Stimulated activated CD8-positive, alpha-beta memory T cell treated with anti-CD3 and anti-CD28 coated beads, Interleukin-15, amount 100 ng/mL, for 4 hours (primary cell): ENCODE measurements at places on chromosomes 11 and 22.

- DNase-seq: no peak
Observed at GRCh38 chr11:73653996-73654395, 7.6 kb downstream of the PLEKHB1 start.

DNA sequence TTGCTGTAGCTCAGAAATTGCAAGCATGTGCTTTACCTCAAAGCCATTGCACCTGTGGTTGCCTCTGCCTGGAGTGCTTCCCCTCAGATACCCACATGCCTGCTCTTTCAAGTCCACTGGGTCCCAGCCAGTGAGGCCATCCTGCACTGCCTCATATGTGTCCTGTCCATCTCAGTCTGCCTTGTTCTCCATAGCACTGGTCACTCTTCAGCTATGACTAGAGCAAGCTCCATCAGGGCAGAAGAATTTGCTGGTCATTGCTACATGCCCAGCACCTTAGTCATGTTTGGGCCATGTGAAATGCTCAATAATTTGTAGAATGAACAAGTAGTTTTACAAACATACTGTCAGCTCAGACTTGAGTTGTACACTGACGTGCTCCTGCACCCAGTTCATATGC lies 64.4 kb upstream of the HORMAD2 start:
- DNase-seq: no peak

DNA sequence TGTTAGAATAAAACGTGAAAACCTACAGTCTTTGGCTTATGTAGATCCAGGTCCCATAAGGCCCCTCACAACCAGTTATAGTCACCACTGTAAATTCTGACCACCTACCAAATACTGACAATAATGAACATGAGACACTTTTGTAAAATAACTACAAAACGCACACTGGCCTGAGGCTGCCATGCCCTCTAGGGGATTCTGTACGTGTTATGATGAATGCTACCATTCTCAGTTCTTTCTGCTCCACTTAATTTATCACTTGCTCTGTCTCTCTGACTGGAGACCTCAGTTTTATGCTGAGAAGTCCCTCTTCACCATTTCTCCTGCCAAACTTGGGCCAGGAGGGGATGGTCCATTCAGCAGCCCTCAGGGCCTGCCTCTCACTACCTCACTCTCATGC lies 18.7 kb upstream of the TMPRSS5 start:
- no peak for DNase-seq

DNA sequence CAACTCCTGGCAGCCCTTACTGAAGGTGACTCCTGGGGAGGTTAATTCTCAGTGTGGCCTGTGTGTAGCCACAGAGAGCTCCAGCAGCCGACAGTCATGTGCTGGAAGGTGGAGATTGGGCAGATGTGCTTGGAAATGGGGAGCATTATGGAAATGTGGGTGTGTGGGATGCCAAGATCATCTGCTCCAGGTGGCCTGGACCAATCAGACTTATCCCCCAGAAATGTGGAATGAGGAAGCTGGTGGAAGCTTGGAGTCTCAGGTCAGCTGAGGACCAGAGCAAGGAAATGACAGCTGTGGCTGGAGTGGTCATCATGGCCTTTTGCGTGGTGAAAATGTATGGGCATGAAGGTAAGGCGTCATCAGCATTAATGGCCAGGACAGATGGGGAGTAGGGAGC lies 234.0 kb downstream of the MIAT start:
- no peak for DNase-seq

GRCh38 chr11:9962722-9963121 lies 298.8 kb downstream of the SWAP70 start:
- DNase-seq: no peak

DNA sequence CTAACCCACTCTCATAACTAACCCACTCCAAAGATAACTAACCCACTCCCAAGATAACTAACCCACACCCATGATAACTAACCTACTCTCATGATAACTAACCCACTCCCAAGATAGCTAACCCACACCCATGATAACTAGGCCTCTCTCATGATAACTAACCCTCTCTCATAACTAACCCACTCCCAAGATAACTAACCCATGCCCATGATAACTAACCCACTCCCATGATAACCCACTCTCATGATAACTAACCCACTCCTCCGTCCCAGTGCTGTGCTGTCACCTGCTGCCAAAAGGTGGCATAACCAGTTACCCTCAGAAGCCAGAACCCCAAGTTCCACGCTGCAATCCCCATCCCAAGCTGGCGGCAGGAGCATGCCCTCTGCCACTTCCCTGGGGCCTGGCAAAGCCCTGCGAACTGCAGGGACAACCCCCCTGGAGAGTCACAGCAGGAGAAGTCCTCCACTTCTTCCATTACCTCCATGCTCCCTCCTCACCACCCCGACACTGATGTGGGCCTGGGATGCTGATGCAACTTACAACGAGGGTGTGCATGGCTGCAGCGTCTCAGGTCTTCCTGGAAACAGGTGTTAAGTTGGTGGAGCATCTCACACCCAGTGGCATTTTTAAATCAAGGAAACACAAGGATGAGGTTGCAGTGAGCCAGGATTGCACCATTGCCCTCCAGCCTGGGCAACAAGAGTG lies 30.8 kb upstream of the CELSR1 start:
- DNase-seq: no peak

- no peak for DNase-seq
Observed at GRCh38 chr11:29231991-29232390, 784.8 kb downstream of the KCNA4 start.

- no peak for DNase-seq
Observed at GRCh38 chr22:17717708-17718107, 56.6 kb downstream of the BID start.

- no peak for DNase-seq
Observed at GRCh38 chr11:121961321-121961801, 154.7 kb downstream of the BLID start.

GRCh38 chr11:8006349-8006977 lies 19.3 kb downstream of the EIF3F start:
- no peak for DNase-seq

DNA sequence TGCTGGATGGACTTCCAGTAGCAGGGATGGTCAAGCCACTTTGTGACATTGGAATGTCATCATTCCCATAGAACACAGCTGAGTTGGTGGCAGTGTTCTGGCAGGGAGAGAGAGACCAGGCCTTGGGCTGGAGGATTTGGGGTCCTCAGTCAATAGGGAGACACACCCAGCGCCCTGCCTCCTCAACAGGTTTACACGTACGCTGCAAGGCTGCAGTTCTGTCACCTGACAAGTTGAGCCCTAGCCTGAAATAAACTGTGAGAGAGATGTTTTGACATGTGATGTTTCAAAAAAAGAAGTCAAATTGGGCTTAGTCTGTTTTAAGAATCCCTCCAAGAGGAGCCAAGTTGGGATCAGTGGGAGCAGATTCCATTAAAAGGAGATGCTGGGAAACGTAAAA lies 42.9 kb upstream of the CRYBB3 start:
- DNase-seq: no peak

GRCh38 chr11:19393941-19394340 lies 153.2 kb upstream of the E2F8 start:
- no peak for DNase-seq

DNA sequence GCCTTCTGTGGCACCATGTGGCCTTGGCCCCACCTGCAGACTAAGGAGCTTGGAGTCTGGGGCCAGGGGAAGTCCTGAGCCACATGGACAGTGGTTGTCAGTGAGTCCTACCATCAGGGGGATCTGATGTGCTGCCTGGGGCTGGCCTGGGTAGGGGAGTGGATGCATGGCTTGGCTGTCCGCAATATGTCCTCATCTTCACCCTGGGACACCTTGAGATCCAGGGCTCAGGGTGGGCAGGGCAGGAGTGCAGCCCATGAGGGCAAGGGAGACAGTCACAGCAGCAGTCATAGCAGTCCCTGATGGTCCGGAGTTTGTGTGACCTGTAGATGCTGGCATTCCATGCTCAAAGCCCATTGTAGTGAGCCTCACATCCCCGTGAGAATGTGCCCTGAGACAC lies 256.8 kb upstream of the B3GAT1 start:
- no peak for DNase-seq

- no peak for DNase-seq
Observed at GRCh38 chr11:128905345-128906184, 14.4 kb downstream of the KCNJ5 start.

- no peak for DNase-seq
Observed at GRCh38 chr11:58905721-58906547, 33.4 kb upstream of the GLYATL1 start.

DNA sequence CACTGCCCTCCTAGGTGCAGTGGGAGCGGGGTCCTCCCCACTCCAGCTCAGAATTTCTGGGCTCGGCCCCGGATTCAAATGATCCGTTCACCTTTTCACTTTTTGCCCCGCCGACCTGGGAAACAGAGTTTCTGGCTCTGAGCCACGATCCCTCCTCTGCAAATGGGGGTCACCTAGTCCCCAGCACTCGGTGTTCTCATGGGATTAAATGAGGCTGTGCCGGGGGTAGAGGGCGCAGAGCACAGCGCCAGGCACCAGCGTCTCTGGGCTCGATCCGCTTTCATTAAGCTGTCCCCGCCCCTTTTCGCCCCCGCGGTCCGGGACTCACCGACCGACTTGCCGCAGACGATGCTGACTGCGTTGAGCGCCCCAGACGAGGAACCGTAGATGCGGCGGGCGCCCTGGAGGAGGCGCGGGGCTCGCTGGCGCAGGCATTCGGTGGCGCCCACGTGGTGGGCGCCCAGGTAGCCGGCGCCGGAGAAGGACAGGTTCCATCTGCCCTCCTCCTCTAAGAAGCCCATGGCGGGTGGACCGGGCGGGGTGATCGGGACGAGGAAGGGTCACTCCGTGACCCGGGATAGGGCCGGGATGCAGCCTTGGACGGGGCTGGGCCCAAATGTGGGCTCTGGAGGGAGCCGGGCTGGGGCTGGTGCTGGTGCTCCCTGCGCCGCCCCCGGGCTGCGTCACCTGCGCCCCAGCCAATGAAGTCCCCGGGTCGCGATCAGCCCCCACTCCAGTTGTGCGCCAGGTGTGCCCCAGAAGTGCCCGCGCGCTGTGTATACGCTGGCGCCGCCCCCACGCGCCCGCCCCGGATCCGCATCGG lies at the start of gene PNPLA5:
PNPLA5 (minus strand) TSS at position 654 of the 823 bp plus-strand sequence; CDS start at position 521, 133 bp downstream.
- no peak for DNase-seq

- DNase-seq: no peak
Observed at GRCh38 chr22:48594757-48595510, 1232.7 kb downstream of the BRD1 start.

DNA sequence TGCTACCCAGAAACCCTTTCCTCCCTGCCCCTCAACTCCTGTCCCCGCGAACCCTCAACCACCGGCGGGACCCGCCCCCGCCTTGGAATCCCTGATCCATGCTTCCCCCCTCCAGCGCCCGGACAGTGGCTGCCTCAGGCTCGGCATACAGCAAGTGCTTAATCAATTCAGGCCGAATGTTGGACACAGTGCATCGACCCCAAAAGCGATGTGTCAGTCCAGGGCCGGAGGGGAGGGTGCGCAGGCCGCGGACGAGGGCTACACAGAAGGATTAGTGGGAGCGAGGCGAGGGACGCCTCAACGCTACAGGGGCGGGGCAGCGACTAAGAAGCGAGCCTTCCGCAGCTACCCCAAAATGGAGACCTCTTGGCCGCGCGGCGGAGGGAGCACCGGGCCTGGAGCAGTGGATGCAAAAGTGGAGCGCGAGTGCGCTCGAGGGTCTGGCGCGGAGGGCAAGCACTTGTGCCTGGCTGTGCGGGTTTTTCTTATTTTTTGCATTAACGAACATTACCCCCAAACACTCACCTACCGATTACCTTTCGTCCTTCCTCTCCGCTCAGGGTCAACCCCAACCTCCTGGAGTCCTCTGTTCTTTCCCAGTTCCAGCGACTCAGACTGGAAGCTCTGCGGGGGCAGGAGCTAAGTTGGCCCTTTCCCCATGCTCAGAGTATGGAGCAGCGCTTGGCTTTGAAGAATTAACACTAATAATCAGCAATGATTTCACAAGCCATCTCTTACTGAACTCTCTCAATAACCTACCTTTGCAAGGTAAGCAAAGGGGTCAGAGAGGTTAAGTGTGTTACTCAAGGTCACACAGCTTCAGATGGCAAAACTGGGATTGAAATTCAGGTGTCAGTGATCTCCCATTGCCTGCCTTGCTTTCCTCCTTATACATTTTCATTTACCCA lies 30.0 kb upstream of the WNT11 start:
- peak; percentile 5 for DNase-seq

GRCh38 chr11:77842441-77843121 lies 21.6 kb downstream of the AAMDC start:
- DNase-seq: no peak

DNA sequence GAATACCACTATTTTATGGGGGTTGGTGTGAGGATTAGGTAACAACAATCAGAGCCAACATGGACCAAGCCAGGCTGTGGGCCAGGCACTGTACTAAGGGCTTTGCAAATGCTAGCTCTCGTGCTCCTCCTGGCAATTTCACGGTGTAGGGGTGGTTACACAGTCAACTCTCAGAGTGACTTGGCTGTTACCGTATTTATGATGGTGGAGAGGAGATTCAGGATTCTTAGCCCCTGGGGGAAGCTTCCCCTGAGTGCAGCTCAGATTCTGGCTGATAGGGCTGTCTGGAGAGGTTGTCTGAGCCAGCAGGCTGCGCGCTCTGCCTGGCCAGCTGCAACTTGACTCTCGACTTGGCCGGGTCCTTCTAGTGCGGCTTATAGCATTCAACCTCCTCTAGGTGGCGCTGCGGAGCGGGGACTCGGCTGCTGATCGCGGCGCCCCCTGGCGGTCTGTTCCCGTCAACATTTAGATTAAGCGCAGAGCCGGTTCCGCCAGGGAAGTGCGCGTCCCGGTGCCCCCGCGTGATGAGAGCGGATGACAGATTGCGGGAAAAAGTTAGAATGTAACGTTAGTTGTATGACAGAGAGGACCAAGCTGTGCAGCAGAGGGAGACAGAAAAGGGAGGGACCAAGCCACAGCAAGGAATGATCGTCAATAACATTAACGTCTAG lies 4.5 kb upstream of the NCF4 start:
- DNase-seq: peak; percentile 70

DNA sequence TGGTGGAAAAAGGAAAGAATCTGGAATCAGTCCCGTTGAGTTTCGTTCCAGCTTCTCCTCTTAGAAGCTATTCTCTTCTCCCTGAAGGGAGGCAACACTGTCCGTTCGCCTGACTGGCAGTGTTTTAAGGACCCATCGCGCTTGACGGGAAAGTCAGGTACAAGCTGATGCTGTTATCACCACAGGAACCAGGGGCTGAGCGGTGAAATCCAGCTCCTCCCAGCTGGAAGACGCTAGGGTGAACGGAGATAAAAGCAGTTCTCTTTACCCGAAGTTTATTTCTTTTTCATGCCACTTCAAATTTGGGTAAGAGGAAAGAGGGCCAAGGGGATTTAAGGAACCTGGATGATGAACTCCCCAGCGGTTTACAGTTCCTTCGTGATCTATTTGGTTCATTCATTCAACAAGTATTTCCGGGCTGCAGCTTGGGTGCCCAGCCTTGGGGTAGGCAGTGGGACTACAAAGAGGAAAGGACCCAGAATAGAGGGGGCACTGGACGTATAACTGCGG lies 551 bp upstream of the DEUP1 start:
- DNase-seq: no peak

GRCh38 chr11:61976420-61976800 lies 9.0 kb upstream of the FTH1 start:
- DNase-seq: no peak

DNA sequence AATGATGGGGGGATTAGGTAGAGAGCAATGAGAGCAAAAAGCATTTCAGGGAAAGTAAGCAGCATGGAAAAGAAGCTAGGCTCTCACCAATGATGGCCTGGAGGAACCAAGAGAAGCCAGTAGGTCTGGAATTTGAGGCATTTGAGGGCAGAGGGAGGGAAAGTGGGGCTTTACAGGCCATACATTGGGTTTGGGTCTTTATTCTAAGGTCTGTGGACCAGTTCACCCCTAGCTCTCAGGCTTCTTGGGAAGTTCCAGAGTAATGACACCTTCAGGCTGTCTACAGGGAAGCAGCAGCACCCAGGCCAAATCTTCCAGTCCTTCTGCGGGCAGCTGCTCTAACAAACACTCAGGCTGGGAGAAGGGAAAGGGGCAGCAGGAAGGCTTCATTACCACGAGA lies 29.4 kb downstream of the ARFGAP2 start:
- no peak for DNase-seq

- no peak for DNase-seq
Observed at GRCh38 chr22:34111210-34111824, 191.0 kb upstream of the LARGE1 start.
